CD4-positive, alpha-beta T cell treated with Interferon alpha-2 for 1 hour (primary cell): ENCODE measurements at places on chromosomes 4 and X.

- no peak for DNase-seq
These were observed 82.2 kb downstream of the STOX2 start for GRCh38 chr4:183986971-183987946.

DNA sequence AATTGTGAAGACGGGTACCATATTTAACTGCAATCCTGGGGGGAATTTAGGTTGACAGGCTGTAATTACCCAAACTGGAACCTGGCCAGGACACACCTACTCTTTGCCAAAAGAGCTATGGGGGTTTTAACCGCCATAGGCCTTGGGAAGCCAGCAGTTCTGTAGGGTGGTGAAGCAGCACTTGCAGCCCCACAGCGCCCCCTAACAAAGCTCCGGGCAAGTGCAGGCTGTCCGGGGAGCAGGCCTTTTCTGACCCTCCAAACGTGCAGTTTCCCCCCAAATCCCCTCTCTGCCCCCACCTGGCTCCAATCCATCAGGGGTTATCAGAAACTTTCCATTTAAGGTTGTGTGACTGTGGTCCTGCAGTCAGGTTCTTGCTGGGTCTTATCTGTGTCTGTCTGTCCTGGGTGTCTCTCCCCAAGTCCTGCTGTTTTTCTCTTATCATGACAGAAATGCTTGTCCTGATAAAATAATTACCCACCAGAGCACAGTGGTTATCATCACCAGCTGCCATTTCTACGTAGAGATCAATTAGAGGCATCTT, 350.9 kb downstream of the MID1IP1 start:
- DNase-seq = peak; percentile 23

- DNase-seq = no peak
These were observed 15.8 kb upstream of the GRSF1 start for GRCh38 chr4:70855464-70855863.

DNA sequence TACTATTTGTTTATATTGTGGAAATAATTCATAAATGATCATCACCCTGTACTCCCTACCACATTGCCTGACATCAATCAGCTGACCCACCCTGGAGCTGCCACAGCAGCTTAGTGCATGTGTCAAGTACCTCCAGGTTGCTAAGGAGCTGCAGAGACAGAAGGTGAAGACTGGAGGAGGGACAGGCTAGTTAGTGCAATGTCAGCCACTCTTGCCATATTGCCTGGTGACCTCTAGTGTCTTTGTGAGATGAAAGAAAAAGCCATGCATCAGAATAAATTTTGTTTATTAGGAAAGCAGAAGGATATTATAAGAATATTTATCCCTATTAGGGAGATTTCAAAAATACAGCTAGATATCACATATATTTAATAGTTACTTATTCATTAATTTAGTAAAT, 243.9 kb upstream of the FAT4 start:
- no peak for DNase-seq

GRCh38 chrX:129786210-129786651, 6.5 kb downstream of the SASH3 start:
- peak; percentile 42 for DNase-seq

- DNase-seq = no peak
These were observed 152.9 kb downstream of the NHS start for GRCh38 chrX:17527922-17528321.

DNA sequence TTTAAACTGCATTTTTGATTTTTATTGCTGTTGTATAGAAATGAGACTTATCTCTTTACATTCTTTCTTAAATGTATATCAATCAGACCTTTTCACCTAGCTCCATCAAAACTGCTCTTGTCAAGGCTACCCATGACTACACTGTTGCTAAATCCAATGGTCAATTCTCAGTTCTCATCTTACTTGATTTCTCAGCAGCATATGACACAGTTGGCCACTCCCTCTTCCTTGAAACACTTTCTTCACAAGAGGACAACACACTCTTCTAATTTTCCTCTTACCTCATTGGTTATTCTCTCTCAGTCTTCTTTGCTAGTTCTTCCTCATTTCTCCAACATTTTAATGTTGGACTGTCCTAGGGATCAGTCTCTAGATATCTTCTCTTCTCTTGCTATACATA, 94.1 kb upstream of the CITED1 start:
- no peak for DNase-seq

DNA sequence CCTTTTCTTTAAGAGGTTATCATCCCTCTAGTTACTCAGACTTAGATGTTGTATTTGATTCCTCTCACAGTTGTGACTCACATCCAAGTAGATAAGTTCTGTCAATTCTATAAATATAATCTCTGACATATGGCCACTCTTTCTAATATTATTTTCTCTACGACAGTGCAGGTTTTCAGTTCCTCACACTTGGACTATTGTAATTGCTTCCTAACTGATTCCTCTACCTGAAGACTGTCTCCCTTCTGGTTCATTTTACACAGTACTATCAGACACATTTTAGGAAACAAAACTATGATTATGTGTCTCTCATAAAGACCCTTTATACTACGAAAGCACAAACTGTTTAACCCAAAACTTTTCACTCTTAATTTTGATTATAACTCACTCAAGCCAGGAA, 31.3 kb upstream of the GNRHR start:
- no peak for DNase-seq

DNA sequence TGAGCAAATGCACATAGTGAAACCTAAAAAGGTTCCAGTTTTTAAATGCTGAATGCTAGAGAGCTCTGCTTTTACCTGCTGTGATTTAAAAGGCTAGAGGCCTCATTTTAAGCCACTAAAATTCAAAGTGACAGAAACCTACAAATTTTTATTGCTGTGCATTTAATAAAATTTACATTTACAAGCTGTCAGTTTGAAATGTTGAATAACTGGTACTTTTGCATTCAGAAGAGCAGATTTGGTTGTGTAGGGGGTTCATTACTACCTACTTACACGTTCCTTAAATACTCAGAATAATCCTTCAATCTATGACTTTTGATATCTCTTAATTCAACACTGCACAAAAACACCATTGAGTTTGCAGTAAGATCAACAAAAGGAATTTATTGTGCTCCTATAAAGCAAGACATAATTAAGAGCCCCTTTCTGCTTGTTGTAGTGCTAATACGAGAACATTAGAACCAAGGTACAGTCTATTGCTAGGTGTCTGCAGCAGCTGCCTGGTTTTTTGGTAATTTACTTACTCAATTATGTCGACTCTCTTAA, 27.9 kb downstream of the NKX3-2 start:
- no peak for DNase-seq

- no peak for DNase-seq
These were observed 17.7 kb upstream of the GPC3 start for GRCh38 chrX:134002921-134003615.
